ENCODE measurements at places on chromosomes 7 and 10. TPM values are rescaled to one million over a fixed set of nuclear protein-coding genes. Genes with fewer than 3 reads are reported as not detected.

Gene SYNPO2L
- 0.07 TPM for polyA plus RNA-seq

Gene PAPSS2
- polyA plus RNA-seq = 20.8 TPM

Gene ADCY1
- 2.7 TPM for polyA plus RNA-seq

Gene AGBL3
- polyA plus RNA-seq = 1.1 TPM

Gene UNCX
- polyA plus RNA-seq = not detected

Gene FANK1
- 1.3 TPM for polyA plus RNA-seq

Gene ZMIZ2
- polyA plus RNA-seq = 42.5 TPM

Gene MACC1
- under 0.01 TPM for polyA plus RNA-seq

Gene COL13A1
- 0.49 TPM for polyA plus RNA-seq

Gene C10orf53
- not detected for polyA plus RNA-seq

Gene SPOCK2
- 5.2 TPM for polyA plus RNA-seq

Gene PRF1
- polyA plus RNA-seq = 2.4 TPM

Gene FEZF1
- not detected for polyA plus RNA-seq

Gene OR2A7
- 1.2 TPM for polyA plus RNA-seq

Gene LIPN
- not detected for polyA plus RNA-seq

Gene BAG3
- polyA plus RNA-seq = 90.9 TPM

Gene BTBD16
- 0.34 TPM for polyA plus RNA-seq

Gene CFTR
- polyA plus RNA-seq = 93.6 TPM

Gene TMEM184A
- 0.91 TPM for polyA plus RNA-seq

Gene LOXL4
- 1.5 TPM for polyA plus RNA-seq

Gene RNLS
- polyA plus RNA-seq = 10.8 TPM

Gene MYOF
- polyA plus RNA-seq = 32.1 TPM

Gene CHST3
- 6.3 TPM for polyA plus RNA-seq

Gene ENO4
- polyA plus RNA-seq = not detected

Gene SUN3
- polyA plus RNA-seq = not detected

Gene IL15RA
- 19.8 TPM for polyA plus RNA-seq

Gene SLC16A9
- 1.4 TPM for polyA plus RNA-seq

Gene CACNB2
- polyA plus RNA-seq = 3.4 TPM

Gene GDF10
- 0.34 TPM for polyA plus RNA-seq

Gene SKIDA1
- 0.34 TPM for polyA plus RNA-seq

Gene NPSR1
- not detected for polyA plus RNA-seq

Gene SLC13A1
- 0.02 TPM for polyA plus RNA-seq

Gene TCF7L2
- 21.3 TPM for polyA plus RNA-seq

Gene NANOS1
- polyA plus RNA-seq = 1.6 TPM

Gene LRGUK
- 0.19 TPM for polyA plus RNA-seq

Gene LSM5
- polyA plus RNA-seq = 46.3 TPM

Gene NEUROG3
- 0.04 TPM for polyA plus RNA-seq

Gene PODXL
- 16.5 TPM for polyA plus RNA-seq

Gene SEMA3E
- 0.10 TPM for polyA plus RNA-seq

Gene WDR37
- polyA plus RNA-seq = 4.2 TPM

Gene ZNF804B
- polyA plus RNA-seq = not detected

Gene XRCC2
- 0.34 TPM for polyA plus RNA-seq

Gene NUDT13
- 1.7 TPM for polyA plus RNA-seq

Gene VWC2
- 0.01 TPM for polyA plus RNA-seq
